ENCODE measurements at places on chromosomes 13 and 19.

DNA sequence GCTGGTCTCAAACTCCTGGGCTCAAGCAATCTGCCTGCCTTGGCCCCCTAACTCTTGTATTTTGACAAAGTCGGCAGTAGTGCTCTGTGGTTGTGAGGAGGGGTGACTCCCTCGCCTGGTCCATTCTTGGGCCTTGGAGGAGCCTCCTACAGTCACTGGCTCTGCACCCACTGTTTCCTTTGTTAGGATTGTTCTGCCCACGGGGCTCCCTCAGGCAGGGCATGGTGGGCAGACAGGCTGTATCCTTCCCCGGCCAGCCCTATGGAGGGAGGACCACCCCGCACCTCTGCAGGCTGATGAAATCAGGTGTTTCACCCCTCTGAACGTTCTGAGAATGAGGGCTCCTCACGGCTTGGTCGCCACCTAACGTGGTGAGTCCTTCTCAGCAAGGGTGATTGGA is 9.2 kb downstream of the FCAR start:
- no peak for DNase-seq

GRCh38 chr13:54185785-54186184 is 1157.2 kb downstream of the OLFM4 start:
- no peak for DNase-seq

DNA sequence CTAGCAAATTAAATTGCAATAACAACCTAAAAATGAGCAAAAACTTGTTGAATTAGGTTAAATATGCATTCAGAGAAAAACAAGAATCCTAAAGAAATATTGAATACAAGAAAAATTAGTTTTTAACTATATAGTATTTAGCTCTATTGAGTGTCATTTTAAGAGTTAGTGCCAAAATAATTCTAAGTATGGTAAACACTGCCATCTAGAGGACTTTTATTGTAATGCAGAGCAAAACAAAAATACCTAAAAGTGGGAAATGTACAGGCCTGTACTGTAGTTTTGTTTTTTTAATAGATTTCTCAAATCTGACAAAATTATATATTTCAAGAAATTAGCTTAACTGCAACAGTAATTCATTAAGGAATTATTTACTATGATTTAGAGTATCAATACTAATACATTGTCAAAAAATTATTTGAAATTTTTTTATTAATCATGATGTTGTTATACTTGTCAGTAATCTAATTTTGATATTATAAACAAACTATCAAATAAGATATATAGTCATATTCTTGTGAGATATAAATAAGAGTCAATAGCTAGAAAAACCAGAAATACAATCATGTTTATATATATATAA is 8.2 kb upstream of the PCDH9 start:
- no peak for DNase-seq

- DNase-seq, result no peak
These were observed 1.7 kb downstream of the KLK4 start for GRCh38 chr19:50909240-50910070.

GRCh38 chr13:110108348-110109139 is 198.4 kb downstream of the COL4A1 start:
- DNase-seq, result peak; percentile 71

- no peak for DNase-seq
These were observed 21.9 kb upstream of the NDUFS7 start for GRCh38 chr19:1361601-1362386.

DNA sequence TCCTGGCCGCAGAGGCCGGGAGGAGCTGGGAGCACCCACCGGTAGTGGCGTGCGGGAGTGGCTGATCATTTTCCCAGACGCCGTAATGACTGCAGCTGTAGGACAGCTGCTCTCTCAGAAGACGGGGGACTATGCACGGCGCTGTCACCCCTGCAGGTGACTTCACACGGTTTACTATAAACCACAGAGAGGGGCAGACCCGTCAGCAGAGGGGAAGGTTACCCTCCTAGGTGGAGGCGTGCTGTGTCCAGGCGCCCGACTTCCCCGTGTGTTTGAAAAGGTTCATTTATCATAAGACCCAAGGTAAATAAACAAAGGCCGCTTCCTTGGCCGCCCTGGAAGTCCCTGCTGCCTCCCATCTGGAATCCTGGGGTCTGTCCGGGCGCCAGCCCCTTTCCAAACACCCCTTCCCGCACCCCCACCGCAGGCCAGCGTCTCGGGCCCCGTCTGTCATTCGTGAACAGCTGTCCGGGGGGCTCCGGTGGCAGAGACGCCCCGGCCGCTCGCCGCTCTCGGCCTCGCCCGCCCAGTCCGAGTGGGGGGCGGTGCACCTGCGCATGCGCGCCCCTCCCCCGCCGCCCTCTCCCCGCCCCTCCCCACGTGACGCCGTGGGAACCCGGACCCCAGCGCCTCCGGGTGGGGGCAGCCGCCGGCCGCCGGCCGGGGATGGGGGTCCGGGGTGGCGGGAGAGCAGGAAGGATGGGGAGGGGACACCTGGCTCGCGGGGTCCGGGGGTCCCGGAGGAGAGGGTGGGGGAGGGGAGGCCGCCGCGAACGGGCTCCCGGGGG is 915 bp downstream of the SHC2 start:
- no peak for DNase-seq

- no peak for DNase-seq
These were observed 31.4 kb downstream of the ZDHHC20 start for GRCh38 chr13:21427741-21428140.

GRCh38 chr19:8663920-8664670 is 33.7 kb downstream of the NFILZ start:
- DNase-seq, result no peak

DNA sequence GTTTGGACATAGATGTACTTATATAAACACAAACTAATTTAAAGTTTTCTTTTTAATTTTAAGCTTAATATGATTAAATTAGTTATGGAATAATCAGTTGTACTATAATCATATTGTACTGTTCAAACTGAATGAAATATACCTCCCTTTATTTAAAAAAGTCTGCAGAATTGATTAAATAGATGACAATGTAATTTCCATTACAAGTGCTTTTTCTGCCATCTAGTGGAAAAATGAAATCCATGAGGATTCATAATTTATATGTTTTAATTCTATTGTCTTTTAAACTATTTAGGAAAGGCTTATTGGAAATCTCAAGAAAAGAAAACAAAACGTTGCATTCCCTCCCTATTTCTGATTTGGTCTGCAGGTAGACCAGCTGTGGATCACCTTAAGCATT is 30.9 kb downstream of the MZT1 start:
- no peak for DNase-seq

GRCh38 chr19:6241056-6241455 is 38.7 kb downstream of the MLLT1 start:
- DNase-seq, result no peak
